ENCODE measurements at places on chromosomes 12 and 14. TPM values are rescaled to one million over a fixed set of nuclear protein-coding genes. Genes with fewer than 3 reads are reported as not detected.

- no peaks in the 10 kb centered on the region for H3K36me3 ChIP-seq
- peaks cover 2% of the 10 kb centered on the region for H3K27me3 ChIP-seq
- no peak overlapping the region for H3K4me3 ChIP-seq
Observed at GRCh38 chr12:52965337-52965731, 16.4 kb downstream of the KRT18 start.

- H3K27ac ChIP-seq, result no peak overlapping the region
- no peak for DNase-seq
- no peaks in the 10 kb centered on the region for H3K4me1 ChIP-seq
- no peaks in the 10 kb centered on the region for H3K36me3 ChIP-seq
Observed at GRCh38 chr14:69004731-69005431, 25.8 kb upstream of the ACTN1 start.

- DNase-seq, result no peak
- no peak overlapping the region for H3K4me3 ChIP-seq
- H3K36me3 ChIP-seq, result no peaks in the 10 kb centered on the region
- no peak overlapping the region for H3K27ac ChIP-seq
- no peaks in the 10 kb centered on the region for H3K4me1 ChIP-seq
Observed at GRCh38 chr12:86719381-86719780, 463.2 kb upstream of the MGAT4C start.

DNA sequence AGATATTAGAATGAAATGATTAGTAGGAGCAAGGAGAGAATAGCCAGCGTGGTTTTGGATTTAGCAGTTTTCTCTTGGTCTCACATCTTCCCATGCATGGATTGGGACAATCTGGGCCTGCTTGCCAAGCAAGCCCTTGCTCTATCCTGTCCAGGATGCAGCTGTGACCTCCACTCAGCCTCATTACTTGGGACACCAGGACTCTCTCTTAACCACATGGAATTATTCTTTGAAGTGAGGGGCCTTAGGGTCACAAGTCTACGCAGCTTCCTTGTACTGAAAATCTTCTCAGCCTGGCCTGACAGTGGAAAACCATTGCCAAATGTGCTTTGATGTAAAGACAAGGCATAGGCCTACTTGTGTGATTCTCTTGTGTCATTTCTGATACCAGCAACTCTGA lies 28.0 kb upstream of the DCN start:
- no peaks in the 10 kb centered on the region for H3K4me1 ChIP-seq
- DNase-seq, result no peak
- H3K27me3 ChIP-seq, result no peaks in the 10 kb centered on the region
- H3K27ac ChIP-seq, result no peak overlapping the region
- no peaks in the 10 kb centered on the region for H3K36me3 ChIP-seq

Gene HCAR3
- total RNA-seq, result not detected

All from T-cell (primary cell).